ENCODE measurements at places on chromosomes 13 and 19.

DNA sequence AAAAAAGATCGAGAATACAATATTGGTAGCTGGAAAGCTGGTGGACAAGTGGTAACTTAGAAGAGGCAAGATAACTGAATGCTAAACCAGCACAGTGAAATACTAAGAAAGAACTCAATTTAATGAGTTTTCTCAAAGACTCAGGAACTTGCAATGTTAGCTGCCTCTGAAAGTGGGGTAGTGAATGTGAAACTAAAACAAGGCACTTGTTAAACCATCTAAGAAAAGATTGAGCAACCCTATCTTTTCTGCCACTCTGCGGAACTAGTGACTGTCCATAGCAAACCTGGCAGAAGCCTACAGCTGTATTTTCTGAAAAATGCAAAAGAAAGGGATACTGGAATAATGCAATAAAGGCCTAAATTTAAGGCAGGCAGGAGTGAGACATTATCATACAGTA lies 1574.4 kb upstream of the PRR20A start:
- DNase-seq = no peak

GRCh38 chr19:2720777-2721569 lies at the start of gene DIRAS1:
Gene DIRAS1 (minus strand): TSS chr19:2721372. CDS start chr19:2717806, 3,566 bp downstream.
- DNase-seq = no peak

DNA sequence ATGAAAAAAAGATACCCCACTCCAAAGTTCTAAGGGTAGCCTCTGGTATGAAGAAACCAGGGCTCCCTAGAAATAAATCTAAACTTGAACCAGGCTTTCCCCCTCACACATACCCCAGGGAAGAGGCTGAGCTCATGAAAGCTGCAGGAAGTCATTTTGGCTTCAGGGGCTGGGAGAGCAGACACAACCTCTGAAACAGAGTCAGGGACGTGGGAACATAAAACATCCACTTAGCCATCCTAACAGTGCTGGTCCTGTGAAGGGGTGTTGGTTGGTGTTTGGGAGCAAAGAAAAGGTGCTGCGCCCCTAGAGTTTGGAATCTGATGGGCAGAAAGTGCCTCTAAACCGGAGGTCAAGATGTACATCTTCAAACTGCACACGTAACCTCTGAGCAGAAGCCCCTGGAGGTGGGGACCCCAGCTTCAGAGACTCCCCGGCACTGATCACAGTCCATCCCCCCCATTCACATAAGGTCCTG lies 15.8 kb downstream of the RAB3D start:
- no peak for DNase-seq

DNA sequence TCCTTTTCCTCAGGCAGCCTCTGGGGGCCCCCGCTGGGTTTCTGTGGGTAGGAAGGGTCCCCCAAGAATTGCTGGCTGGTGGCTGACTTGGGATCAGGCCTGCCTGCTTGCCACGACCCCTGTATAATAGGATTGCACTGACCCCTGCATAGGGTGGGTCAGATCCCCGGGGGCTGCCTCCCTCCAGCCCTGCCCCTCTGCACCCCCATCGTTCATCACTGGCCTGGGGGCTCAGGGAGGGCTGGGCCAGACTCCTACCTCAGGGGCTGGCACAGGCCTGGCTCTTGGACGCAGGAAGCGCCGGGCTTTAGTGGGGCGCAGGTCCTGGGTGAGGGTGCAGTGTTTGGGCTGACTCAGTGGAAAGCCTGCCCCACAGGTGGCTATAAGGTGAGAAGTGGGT lies 10.6 kb downstream of the NDUFB7 start:
- no peak for DNase-seq

GRCh38 chr19:5697022-5697889 lies 7.2 kb downstream of the RPL36 start:
- DNase-seq = no peak

Data from CD4-positive, alpha-beta memory T cell (primary cell).